CD4-positive, alpha-beta T cell treated with Interleukin-17A for 4 hours (primary cell): ENCODE measurements at places on chromosomes 13 and 19.
A peak's percentile ranks its signal among the peaks of the same experiment; 100 is the strongest.

DNA sequence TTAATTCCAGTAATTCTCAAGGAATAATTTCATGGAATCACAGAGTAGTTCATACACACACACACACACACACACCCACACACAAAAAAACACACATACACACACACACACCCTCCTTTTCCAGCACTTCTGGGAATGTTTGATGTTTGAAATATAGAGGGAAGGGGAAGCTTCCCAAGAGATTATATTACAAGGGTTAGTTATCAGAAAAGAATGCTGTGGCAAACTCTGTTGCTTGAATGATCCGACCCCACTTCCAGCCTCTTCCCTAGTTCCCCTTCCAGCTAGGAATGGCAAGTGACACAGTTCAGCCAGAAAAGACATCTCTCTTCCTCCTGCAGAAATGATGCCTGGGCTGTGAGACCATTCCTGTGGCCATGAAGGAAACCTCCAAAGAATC, 49.9 kb downstream of the KCTD12 start:
- DNase-seq = no peak

DNA sequence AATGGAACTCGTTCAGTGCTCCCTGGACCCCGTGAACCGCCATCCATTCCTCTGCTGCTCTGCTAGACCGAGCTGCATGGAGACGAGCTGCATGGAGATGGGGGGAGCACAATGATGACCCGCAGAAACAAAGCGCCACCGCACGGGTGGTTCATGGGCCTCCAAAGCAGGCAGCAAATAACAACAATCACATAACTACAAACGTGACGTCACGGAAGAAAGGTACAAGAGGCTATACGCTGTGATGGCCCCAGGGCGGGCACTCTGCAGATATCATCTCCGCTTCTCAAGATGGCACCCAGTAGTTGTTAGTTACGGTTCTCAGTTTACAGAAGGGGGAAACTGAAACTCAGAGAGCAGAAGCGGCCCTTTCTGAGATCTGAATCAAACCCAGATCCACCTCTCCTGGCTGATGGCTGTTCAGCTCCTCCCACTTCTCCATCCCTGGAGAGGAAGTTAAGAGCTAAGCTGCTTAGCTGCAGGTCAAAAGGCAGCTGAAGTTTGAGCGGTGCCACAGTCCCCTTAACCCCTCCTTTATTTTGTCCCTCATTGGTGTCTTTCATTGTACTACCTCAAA, 1.7 kb downstream of the ATP13A1 start:
- DNase-seq = no peak

DNA sequence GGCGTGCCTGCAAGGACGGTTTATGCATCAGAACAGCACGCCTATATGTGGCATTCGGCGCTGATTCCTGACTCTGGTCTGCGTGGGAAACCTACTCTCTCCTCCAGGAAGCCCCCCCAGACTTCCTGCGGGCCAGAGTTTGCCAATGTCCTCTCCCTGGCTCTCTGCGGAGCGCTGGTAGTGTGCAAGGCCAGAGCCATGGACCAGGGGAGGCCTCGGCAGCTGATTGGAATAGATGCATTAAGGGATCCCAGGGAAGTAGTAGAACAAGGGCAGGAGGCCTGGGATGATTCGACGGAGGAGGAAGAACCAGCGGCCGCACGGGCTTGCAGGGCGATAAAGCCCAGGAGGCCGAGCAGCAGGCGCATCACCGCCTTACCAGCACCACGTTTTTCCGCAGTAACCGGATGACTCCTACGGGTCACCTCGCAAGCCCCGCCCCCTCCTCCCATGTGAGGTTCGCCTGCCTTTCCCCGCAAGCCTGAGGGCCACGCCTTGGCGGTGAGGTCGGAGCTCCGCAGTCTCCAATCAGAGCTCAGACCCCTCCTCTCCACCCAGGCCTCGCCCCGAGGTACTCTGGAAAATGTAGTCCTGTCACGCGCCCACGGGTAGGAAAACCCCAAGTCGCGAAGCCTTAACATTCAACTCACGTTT, 5.0 kb downstream of the CLEC11A start:
- DNase-seq = peak; percentile 74

- DNase-seq = no peak
These were observed 10.9 kb upstream of the VWA8 start for GRCh38 chr13:41971848-41972247.

- DNase-seq = peak; percentile 67
These were observed 37.7 kb downstream of the GSX1 start for GRCh38 chr13:27830010-27830409.

DNA sequence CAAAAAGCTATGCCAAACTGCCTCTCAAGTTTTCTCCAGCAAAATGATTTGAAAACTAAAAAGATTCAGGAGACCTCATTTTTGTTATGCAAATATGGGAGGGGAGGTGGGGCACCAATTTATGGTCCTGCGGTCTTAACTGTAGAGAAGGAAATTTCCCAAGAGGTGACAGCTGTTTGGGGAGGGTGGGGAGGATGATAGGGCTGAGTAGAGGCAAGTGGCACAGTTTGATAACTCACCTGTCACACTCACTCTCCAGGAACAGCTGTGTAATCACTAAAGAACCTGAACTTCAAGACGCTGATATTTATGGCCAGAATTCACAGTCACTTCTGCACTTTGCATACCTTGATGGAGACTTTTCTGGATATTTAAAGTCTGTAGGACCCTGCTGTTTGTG, 232.9 kb upstream of the STARD13 start:
- DNase-seq = no peak
